ENCODE measurements at places on chromosomes 11 and 22.

GRCh38 chr11:36361901-36362391 lies 65.9 kb downstream of the PRR5L start:
- no peak overlapping the region for H3K27ac ChIP-seq
- H3K27me3 ChIP-seq, result no peaks in the 10 kb centered on the region
- H3K4me1 ChIP-seq, result no peaks in the 10 kb centered on the region
- no peak overlapping the region for H3K4me3 ChIP-seq
- peak; percentile 81 for DNase-seq
- H3K36me3 ChIP-seq, result no peaks in the 10 kb centered on the region

DNA sequence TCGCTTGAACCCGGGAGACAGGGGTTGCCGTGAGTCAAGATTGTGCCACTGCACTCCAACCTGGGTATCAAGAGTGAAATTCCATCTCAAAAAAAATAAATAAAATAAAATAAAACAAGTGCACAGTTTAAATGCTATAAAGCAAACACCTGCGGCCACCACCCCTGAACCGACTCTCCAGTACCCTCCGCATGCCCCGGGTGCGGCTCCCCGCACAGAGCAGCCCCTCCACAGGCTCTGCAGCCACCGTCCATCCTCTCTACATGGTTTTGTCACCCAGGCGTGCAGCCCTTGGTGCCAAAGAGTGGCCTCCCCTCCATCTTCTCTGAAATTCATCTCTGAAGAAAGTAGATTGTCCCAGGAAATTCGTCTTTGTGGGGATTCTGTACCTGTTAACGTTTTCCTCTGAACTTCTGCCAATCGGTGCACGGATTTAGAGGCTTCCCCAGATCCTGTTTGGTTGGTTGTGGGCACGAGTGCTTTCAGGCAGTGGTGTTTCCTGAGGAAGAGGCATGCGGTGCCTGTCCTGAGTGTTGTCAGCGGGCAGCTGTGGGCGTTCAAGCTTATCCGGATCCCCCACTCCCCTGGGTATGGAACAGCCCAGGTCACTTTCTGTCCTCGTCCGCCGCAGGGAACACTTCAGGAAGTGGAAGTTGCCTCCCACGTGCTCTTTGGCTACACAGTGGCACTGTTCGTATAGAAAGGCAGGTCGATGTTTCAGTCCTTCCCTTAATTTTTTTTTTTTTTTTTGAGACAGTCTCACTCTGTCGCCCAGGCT lies 4.1 kb downstream of the MIOX start:
- no peaks in the 10 kb centered on the region for H3K27me3 ChIP-seq
- no peak overlapping the region for H3K27ac ChIP-seq
- H3K4me1 ChIP-seq, result no peaks in the 10 kb centered on the region
- no peak overlapping the region for H3K4me3 ChIP-seq
- no peak for DNase-seq

GRCh38 chr22:45240104-45240809 lies 437 bp downstream of the KIAA0930 start:
- no peak overlapping the region for H3K27ac ChIP-seq
- DNase-seq, result no peak
- no peaks in the 10 kb centered on the region for H3K27me3 ChIP-seq
- no peaks in the 10 kb centered on the region for H3K36me3 ChIP-seq

GRCh38 chr11:16448123-16448717 lies 91.9 kb upstream of the SOX6 start:
- no peaks in the 10 kb centered on the region for H3K36me3 ChIP-seq
- H3K27ac ChIP-seq, result no peak overlapping the region
- no peaks in the 10 kb centered on the region for H3K4me1 ChIP-seq

GRCh38 chr22:44893731-44894080 lies 116.1 kb downstream of the PHF21B start:
- DNase-seq, result no peak
- no peaks in the 10 kb centered on the region for H3K36me3 ChIP-seq
- H3K27me3 ChIP-seq, result no peaks in the 10 kb centered on the region
- no peak overlapping the region for H3K27ac ChIP-seq

DNA sequence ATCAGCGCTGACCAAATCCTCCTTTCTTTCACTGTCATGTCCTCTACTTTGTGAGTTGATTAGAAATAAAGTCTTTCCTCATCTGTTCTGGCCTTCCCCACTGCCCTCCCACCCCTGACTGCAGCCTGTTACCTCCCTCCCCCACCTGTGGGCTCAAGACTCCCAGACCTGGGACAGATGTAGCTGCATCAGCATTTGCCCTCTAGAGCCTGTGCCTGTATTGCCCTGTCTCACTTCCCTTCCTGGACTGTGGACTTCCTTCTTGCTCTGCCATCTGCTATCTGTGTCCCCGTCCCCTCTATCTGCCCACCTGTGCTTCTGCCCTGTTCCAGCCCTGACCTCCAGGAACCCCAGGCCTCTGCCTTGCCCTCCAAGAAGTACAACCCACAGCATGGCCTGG lies 122.5 kb downstream of the GALNT18 start:
- peaks cover 4% of the 10 kb centered on the region for H3K4me1 ChIP-seq
- H3K4me3 ChIP-seq, result no peak overlapping the region
- H3K27ac ChIP-seq, result no peak overlapping the region
- no peak for DNase-seq

- no peaks in the 10 kb centered on the region for H3K4me1 ChIP-seq
- H3K36me3 ChIP-seq, result no peaks in the 10 kb centered on the region
- H3K27me3 ChIP-seq, result no peaks in the 10 kb centered on the region
- no peak for DNase-seq
- H3K4me3 ChIP-seq, result no peak overlapping the region
- H3K27ac ChIP-seq, result no peak overlapping the region
Observed at GRCh38 chr11:116033931-116034553, 529.8 kb upstream of the CADM1 start.

- DNase-seq, result peak; percentile 92
- H3K36me3 ChIP-seq, result no peaks in the 10 kb centered on the region
- peaks cover 5% of the 10 kb centered on the region for H3K4me1 ChIP-seq
- H3K27me3 ChIP-seq, result no peaks in the 10 kb centered on the region
- H3K4me3 ChIP-seq, result no peak overlapping the region
Observed at GRCh38 chr11:75639762-75640181, 29.1 kb downstream of the MAP6 start.

GRCh38 chr11:109132539-109132938 lies 289.5 kb upstream of the C11orf87 start:
- DNase-seq, result no peak
- no peak overlapping the region for H3K4me3 ChIP-seq
- no peaks in the 10 kb centered on the region for H3K36me3 ChIP-seq
- H3K27ac ChIP-seq, result no peak overlapping the region
- no peaks in the 10 kb centered on the region for H3K4me1 ChIP-seq
- H3K27me3 ChIP-seq, result no peaks in the 10 kb centered on the region

GRCh38 chr22:17792299-17792698 lies 18.0 kb upstream of the BID start:
- H3K27me3 ChIP-seq, result no peaks in the 10 kb centered on the region

GRCh38 chr11:114762408-114762807 lies 84.1 kb downstream of the NXPE2 start:
- peak; percentile 73 for DNase-seq
- H3K27me3 ChIP-seq, result no peaks in the 10 kb centered on the region
- no peaks in the 10 kb centered on the region for H3K36me3 ChIP-seq
- no peaks in the 10 kb centered on the region for H3K4me1 ChIP-seq

DNA sequence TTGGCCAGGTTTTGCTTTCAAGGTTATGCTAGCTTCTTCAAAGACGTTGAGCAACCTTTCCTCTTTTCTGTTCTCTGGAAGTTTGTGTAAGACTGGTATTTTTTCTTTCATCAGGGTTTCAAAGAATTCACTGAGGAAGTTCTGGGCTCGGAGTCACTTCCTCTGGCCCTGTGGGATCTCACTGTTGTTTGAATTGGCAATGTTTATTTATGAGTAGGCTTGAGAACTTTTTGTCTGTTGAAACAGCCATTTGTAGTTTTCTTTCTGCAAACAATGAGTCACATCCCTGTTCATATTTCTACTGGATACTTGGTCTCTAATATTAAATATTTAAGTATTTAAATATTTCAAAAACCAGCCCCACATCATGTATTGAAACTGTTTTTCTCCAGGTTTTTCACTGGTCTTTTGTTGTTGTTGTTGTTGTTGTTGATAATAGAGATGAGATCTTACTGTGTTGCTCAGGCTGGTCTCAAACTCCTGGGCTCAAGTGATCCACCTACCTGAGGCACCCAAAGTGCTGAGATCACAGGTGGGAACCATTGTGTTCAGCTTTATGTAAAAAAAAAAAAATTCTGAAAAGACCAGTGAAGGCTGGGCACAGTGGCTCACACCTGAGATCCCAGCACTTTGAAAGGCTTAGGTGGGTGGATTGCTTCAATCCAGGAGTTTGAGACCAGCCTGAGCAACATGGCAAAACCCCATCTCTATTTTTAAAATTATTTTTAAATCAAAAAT lies 26.9 kb downstream of the SUSD2 start:
- DNase-seq, result no peak
- H3K27ac ChIP-seq, result no peak overlapping the region
- H3K36me3 ChIP-seq, result no peaks in the 10 kb centered on the region
- H3K4me3 ChIP-seq, result no peak overlapping the region

DNA sequence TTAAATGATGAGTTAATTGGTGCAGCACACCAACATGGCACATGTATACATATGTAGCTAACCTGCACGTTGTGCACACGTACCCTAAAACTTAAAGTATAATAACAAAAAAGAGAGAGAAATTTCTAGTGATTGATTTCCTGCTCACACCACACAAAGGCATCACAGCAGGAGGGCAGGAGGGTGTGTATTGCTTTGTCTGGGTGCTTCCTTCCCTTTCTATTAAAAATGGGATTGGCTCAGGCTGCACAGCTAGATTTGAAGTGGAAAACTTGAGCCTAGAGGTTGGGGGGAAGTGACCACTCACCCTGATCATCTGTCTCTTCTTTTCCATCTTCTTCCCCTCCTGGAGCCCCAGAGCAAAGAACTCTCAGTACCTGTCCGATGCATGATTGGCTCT lies 944 bp upstream of the SCGB1D2 start:
- H3K27ac ChIP-seq, result no peak overlapping the region
- no peak overlapping the region for H3K4me3 ChIP-seq
- no peaks in the 10 kb centered on the region for H3K36me3 ChIP-seq

DNA sequence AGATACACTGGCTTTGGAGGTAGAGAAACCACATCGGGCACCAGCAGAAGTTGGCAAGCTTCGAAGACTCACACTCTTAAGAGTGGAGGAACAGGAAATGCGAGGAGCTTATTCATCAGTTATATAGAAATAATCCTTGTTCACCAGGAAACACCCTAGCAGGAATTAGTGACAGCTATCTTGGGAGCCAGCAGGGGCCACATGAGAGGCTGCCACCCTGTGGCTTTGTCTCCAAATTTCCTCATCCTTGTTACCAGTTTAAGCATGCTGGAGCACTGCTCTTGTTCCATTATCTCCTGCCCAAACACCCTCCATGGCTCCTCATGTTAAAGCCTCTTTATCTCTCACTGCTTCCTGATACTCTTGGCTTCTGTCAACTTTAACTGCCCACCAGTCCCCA lies 131.0 kb downstream of the PLEKHA7 start:
- no peak overlapping the region for H3K4me3 ChIP-seq
- H3K36me3 ChIP-seq, result no peaks in the 10 kb centered on the region
- H3K27me3 ChIP-seq, result no peaks in the 10 kb centered on the region
- H3K4me1 ChIP-seq, result no peaks in the 10 kb centered on the region

GRCh38 chr11:62512961-62513360 lies 33.6 kb downstream of the AHNAK start:
- no peak overlapping the region for H3K27ac ChIP-seq
- no peaks in the 10 kb centered on the region for H3K36me3 ChIP-seq
- H3K27me3 ChIP-seq, result no peaks in the 10 kb centered on the region
- H3K4me1 ChIP-seq, result no peaks in the 10 kb centered on the region

DNA sequence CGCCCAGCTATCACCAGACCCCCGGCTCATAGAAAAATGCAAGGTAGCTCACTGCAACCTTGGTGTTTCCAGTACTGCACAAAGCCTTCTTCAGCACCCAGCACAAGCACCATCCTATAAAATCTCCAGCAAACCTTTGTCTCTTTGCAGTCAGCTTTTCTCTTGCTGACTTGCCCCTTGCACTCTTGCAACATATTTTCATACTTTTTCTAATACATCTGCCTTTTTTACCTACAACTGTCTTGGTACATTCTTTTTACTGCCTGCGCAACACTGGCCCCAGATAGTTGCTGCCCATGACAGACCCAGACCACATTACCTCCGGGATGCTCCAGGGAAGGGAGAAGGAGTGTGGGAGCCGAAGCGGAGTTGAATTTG lies 142.4 kb downstream of the MPPED1 start:
- no peaks in the 10 kb centered on the region for H3K27me3 ChIP-seq
- no peak overlapping the region for H3K4me3 ChIP-seq
- no peak overlapping the region for H3K27ac ChIP-seq
- DNase-seq, result no peak
- no peaks in the 10 kb centered on the region for H3K4me1 ChIP-seq

All from aorta (tissue), 5 donors.